Stimulated activated CD8-positive, alpha-beta memory T cell treated with anti-CD3 and anti-CD28 coated beads, Interleukin-4, amount 100 ng/mL, for 4 hours (primary cell): ENCODE measurements at places on chromosomes 4 and X.

DNA sequence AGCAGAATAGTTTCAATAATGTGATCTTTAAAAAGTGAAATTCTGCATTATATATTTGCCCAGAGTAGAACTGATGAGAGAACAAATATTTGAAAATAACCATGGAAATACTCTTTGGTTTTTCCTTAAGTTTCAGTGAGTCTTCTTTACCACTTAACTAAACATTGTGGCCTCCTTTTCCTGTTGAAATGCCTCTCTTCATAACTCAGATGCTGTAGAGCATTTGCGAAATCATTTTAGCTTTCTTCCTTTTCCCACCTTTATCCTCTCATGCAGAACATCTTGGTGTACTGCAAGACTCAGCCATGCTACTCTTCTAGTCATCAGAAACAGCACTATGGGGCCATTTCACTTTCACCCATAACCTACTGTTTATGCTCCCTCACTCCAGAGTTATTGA lies 48.2 kb downstream of the CASK start:
- no peak for DNase-seq

GRCh38 chr4:159252491-159252890 lies 149.6 kb downstream of the RAPGEF2 start:
- no peak for DNase-seq

- no peak for DNase-seq
These were observed 6.0 kb downstream of the GAGE10 start for GRCh38 chrX:49309401-49309981.

DNA sequence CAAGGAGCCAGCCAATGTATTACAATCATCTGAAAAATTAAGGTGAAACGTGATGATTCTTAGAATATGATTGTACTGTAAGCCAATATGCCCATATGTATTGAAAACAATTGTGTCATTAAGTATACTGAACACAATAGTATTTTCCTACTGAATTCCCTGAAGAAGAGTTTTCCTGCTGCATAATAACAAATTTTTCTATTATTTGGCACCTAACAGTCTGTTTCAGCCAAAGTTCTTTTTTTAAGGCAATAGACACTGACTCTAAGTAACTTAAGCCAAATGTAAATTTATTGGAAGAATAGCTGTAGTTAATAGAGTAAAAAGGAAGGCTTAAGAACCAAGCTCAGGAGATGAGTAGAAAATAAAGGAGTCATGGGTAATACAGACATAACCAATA lies 220.6 kb downstream of the PPP4R3C start:
- no peak for DNase-seq

DNA sequence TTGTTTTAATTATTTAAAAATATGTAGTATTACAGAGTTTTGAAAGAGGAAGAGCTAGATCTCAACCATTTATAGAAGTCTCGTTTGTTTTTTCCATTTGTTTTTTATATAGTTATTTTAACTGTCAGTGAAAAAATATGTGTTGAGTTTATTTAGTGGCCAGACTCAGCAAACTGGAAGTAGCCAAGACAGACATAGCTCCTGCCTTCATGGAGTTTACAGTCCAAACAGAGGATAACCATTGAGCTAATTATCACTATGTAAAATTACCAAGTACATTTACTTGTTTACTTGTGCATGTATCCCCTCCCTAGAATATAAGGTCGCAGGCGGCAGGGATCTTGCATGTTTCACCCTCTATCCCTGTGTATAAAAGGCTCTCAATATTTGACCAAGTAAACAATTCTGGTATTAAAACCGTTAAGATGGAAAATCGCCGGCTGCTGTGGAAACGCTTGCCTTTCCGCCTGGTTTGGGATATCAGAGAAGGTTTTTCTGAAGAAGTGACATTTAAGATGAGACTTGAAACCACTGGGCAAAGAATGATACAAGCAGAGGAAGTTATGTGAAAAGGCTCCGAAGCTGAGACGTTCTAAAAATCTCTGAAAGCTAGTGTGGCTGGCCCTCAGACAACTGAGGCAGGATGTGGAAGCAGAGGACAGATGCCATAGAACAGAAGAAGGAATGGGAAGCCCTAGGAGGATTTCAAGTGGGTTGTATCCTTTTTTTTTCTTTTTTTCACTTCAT lies 1.3 kb upstream of the CCNI start:
- DNase-seq = no peak

- DNase-seq = no peak
These were observed 1.4 kb upstream of the ZNF185 start for GRCh38 chrX:152896450-152896849.

- no peak for DNase-seq
These were observed 83.5 kb upstream of the LIMCH1 start for GRCh38 chr4:41454423-41454822.

- DNase-seq = no peak
These were observed 29.1 kb upstream of the C1QTNF7 start for GRCh38 chr4:15398732-15399131.

- DNase-seq = no peak
These were observed 371.3 kb downstream of the GPM6A start for GRCh38 chr4:175440786-175441185.

- DNase-seq = no peak
These were observed 115.8 kb upstream of the INPP4B start for GRCh38 chr4:142961866-142962265.

- no peak for DNase-seq
These were observed 69.3 kb upstream of the FAM241A start for GRCh38 chr4:112075906-112076305.

- DNase-seq = no peak
These were observed 827.7 kb downstream of the FSTL5 start for GRCh38 chr4:161336016-161336530.

DNA sequence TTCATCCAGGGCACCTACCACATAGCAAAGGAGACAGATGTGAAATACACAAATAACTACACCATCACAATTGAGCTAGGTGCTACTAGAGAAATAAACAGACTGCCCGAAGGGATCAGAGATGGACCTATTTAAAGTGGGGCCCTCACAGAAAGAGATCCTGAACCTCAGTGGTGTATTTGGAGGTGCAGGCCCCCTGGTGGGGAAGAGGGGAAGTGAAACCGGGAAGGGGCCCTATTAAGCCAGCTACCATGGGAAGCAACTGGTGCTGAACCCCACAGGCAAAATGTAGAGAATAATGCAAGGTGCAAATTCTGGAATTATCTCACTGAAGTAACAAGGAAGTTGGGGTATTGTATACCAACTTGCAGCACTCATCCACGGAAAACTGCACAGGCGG lies 78.6 kb upstream of the FAM9A start:
- no peak for DNase-seq

DNA sequence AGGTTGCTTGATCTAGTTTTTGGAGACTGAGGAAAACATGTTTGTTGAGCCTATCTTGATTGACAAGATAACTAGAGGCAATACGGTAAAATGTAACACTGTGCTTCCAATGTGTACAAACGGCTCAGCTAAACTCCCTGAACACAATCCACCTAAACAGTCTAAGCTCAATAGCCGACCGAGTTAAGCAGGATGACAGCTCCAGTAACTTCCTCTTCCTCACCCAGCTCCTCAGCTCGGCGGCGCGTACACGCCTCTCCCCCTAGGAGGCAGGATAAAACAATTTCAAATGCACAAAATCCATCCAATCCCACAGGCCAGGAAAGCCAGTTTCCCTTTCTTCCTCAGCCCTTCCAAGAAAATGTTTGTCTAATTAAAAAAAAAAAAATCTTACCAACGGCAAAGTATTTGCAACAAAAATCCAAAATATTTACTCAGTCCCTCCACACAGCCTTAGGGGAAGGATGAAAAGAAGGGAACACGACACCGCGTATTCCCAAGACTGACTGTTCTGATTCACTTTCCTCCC lies 1.0 kb downstream of the CNOT6L start:
- DNase-seq = no peak

- DNase-seq = no peak
These were observed 1070.1 kb downstream of the STPG2 start for GRCh38 chr4:97073194-97073593.

DNA sequence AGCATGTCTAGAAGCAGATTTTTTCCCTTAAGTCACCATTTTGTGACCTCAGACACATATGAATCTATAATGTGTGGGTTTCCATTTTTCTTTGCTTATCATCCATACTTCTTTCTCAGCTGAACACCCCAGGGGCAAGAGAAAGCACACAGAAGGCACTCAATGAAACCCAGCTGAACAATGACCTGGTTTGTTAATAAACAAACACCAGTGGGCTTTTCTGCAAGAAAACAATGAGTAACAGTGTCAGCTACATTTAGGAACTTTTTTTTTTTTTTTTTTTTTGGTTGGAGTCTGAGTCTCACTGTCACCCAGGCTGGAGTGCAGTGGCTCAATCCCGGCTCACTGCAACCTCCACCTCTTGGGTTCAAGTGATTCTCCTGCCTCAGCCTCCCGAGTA lies 40.7 kb upstream of the KLF3 start:
- no peak for DNase-seq

GRCh38 chr4:26907731-26908599 lies 47.3 kb downstream of the STIM2 start:
- no peak for DNase-seq

DNA sequence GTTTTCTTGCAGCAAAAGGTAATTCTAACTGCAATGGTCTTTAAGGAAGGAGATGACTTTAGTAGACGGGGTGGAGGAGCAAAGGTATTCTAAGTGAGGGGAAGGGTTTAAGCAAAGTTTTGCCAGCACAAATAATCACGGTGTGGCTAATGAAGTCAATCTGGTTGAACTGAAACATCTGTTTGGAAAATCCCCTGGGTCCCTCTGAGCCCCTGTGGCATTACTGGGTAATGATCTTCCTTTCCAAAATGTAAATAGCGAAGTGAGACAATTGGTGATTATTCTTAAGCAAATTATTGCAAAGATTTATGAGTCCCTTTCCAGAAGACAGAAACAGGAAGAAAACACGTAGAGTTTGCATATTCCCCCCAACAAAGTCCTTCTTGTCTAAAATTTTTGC lies 47.2 kb downstream of the FGFBP1 start:
- DNase-seq = no peak

- DNase-seq = no peak
These were observed 27.6 kb upstream of the SRD5A3 start for GRCh38 chr4:55318175-55319129.

DNA sequence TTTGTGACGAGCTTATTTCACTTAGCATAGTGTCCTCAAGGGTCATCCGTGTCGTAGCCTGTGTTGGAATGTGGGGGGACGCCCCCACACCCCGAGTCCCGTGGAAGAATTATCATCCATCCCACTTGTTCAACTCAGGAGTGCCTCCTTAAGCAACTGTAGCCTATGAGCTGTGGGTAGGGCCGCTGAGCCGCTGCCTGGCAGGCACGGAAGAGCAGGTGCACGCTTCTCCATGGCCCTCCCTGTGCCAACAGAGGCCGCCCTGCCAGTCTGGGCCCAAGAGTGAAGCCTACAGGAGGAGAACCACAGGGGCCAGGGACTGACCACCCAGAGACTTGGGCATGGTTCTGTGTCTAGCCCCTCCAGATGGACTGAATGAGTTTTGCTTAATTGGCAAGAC lies 2.3 kb upstream of the RGS12 start:
- no peak for DNase-seq

- no peak for DNase-seq
These were observed 143.1 kb downstream of the C4orf33 start for GRCh38 chr4:129239088-129239487.

GRCh38 chrX:44035571-44035970 lies 62.4 kb upstream of the NDP start:
- DNase-seq = no peak

- DNase-seq = no peak
These were observed 161.1 kb upstream of the NAP1L5 start for GRCh38 chr4:88858752-88859151.

DNA sequence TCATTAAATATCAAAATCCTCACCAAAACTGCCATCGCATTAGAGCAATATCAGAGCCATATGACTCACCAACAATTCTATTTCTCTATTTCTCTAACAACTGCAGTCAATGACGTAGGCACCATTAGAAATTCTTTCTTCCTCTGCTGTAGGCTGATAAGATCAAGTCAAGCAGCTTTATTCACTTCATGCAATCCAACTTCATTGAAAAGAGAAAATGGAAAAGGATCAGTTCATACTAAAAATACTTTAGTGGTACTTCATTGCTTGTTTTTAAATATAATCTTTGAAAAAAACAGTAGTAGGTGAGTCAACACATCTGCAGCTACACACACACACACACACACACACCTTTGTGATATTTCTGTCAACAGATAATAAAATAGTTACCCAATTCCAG lies 345.3 kb upstream of the TENM3 start:
- DNase-seq = no peak

GRCh38 chr4:9849538-9849920 lies 68.1 kb downstream of the DRD5 start:
- no peak for DNase-seq

- no peak for DNase-seq
These were observed 20.6 kb downstream of the CCNQ start for GRCh38 chrX:153578200-153578835.

- DNase-seq = no peak
These were observed 2.4 kb upstream of the PKD2 start for GRCh38 chr4:88005076-88005475.

- no peak for DNase-seq
These were observed 991.4 kb downstream of the ARAP2 start for GRCh38 chr4:35252866-35253265.

- DNase-seq = no peak
These were observed 120.4 kb upstream of the SCML1 start for GRCh38 chrX:17616936-17617335.

DNA sequence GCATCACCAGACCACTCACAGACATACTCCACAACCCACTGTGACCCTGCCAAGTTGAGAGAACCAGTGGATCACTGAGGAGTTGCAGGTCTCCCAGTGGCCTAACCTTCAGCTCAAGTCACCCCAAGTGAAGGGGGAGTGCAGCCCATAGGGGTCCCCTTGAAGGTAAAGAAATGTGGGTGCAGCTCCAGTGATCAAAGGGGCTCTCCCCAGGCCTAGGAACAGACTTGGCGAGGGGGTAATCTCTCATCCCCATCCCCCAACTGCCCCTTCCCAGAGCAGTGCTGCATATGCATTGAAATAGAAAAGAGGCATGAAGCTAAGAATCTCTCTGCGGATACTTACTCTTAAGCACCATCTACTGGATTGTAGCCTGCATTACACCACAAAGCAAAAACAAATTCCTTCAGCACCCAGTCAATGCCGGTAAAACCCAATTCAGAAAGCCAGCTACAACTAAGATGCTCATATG lies 27.0 kb downstream of the MAGEE1 start:
- DNase-seq = no peak

DNA sequence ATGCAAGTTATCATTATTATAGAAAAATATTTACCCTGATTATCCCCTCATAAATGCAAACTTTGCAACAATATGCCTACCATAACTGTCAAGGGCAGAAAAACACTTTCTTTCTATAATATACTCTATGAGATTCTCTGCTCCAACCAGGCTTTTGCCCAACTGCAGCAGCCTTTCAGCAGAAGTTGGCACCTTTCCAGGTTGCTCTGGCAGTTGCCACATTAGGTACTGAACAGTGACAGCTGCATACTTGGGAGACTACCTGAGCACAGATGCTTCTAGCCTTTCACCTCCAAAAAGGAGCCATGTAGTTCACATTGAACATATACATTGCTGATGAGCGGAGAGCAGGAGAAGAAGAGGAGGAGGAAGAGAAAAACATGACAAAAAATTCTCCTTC lies 69.5 kb upstream of the BRWD3 start:
- no peak for DNase-seq

- peak; percentile 8 for DNase-seq
These were observed at the start of gene ITM2A for GRCh38 chrX:79366873-79367749. ITM2A (minus strand) TSS chrX:79367334; CDS start chrX:79367215, 119 bp downstream.
